ENCODE measurements at places on chromosomes 7 and 10.

DNA sequence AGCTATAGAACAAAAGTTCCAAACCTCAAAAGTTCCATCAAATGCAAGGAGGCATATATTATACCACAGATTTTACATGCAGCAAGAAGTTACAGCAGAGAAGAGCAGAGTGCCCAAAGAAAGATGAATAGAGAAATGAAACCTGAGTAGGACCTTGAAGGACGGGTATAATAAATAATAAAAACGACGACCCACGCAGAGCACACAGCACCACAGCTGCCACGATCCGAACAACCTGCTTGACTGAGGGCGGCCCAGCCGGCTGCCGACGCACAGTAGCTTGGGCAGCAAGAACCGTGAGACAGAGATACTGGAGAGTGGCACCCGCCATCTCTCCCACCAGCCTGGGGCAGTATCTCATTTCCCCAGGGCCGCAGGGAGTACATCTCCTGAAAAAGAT lies 79.0 kb downstream of the HIPK2 start:
- no peak for DNase-seq

DNA sequence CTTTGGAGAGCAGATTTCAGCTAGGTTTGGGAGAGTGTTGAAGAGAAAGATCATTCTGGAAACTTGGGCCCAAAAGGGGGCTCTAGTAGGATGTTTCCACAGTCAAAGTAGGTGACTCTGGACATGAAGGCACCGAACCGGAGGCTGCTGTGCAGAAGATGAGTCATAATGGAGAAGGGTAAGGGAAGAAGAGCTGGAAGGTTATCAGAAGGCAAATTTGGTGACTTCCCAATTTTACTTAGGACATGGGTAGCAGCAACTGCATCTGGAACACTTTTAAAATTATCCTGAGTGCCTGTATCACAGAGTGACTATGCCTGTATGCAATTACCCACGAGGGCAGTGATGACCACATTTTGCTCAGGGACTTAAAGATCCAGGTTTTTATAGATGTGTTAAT lies 38.8 kb downstream of the PIK3AP1 start:
- DNase-seq, result no peak

GRCh38 chr7:138919216-138919615 lies 62.0 kb downstream of the KIAA1549 start:
- DNase-seq, result no peak

DNA sequence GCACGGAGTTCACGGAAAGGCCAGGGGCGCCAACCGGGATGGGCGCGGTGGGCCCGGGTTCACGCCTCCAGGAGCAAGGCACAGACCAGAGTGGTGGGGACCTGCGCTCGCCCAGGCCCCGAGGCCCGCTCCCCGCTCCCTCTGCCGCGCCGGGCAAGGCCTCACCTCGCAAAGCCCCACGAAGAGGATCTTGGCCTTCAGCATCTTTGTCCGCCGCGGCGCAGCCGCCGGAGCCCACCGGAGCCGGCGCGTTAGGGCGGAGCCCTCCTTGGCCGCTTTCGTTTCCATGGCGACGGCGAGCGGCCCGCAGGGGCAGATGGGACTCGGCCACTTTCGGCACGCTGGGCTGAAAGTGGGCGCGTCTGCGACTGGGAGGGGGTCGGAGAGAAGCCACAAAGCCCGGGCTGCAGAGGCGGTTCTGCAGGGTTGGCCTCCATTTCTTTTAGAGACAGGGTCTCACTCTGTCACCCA lies 944.4 kb upstream of the ZNF722 start:
- DNase-seq, result no peak

- DNase-seq, result no peak
Measured at GRCh38 chr10:12873172-12873571, 128.3 kb downstream of the CCDC3 start.

GRCh38 chr7:149772956-149773434 lies 393 bp downstream of the ZNF467 start:
- DNase-seq, result peak; percentile 29

- DNase-seq, result no peak
Measured at GRCh38 chr7:111475959-111476358, 86.3 kb downstream of the IMMP2L start.

GRCh38 chr10:69633673-69634635 lies 3.9 kb downstream of the FAM241B start:
- DNase-seq, result no peak

GRCh38 chr7:70082099-70082611 lies 483.9 kb downstream of the AUTS2 start:
- no peak for DNase-seq

DNA sequence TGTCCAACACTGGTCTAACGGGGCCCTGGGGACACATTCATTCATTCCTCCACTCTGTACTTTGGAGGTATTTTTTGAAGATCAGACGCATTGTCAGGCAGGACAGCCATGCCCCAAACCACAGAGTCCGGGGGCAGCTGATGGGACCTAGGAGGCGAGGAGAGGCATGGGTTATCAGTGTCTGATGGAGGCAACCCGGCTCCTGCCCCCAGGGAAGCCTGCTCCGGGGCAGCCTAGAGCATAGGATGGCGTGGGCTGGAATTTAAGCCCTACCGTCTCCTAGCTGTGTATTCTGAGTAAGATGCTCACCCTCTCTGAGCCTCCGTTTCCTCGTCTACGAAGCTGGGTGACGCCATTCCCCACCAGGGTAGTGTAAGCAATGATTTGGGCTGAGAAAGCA lies 55.4 kb upstream of the ELN start:
- no peak for DNase-seq

- no peak for DNase-seq
Measured at GRCh38 chr7:12982178-12982577, 294.7 kb downstream of the ARL4A start.

- DNase-seq, result no peak
Measured at GRCh38 chr7:41051535-41051934, 651.4 kb downstream of the INHBA start.

DNA sequence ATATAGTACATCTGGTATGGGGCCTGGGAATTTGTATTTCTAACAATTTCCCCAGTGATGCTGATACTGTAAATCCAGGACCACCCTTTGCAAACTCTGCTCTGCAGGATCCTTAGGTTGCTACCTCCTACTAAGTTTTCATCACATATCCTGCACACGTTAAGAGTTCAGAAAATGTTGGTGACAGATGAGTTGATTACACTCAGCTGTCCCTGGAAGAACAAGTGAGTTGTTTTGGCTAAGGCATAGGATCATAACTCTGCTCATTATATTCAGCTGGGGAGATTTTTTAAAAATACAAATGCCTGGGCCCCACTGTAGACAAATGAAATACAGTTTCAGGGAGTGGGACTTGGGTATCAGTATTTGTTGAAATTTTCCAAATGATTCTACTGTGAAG lies 274.6 kb upstream of the HABP2 start:
- no peak for DNase-seq
